ENCODE measurements at places on chromosomes 16 and 17.
A peak's percentile ranks its signal among the peaks of the same experiment; 100 is the strongest.

DNA sequence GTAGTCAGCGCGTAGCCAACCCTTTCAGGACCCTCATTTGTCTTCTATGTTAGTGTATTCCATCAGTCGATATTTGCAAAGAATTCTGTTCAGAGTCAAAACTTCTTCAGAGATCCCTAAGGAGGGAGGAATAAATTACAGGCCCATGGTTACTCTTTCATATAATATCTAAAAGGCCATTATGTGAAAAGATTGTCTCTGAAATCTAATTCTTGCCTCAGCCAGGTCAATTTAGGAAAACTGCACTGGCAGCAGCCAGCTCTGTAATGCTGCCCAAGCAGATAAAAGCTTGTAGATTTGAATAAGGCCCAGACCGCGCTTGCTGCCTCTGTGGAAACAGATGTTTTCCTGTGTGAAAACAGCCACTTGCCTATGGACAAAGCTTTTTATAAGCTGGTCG lies 379.8 kb downstream of the CNTNAP4 start:
- no peak for DNase-seq

- no peak for DNase-seq
These were observed 746 bp upstream of the POLG2 start for GRCh38 chr17:64497565-64498035.

DNA sequence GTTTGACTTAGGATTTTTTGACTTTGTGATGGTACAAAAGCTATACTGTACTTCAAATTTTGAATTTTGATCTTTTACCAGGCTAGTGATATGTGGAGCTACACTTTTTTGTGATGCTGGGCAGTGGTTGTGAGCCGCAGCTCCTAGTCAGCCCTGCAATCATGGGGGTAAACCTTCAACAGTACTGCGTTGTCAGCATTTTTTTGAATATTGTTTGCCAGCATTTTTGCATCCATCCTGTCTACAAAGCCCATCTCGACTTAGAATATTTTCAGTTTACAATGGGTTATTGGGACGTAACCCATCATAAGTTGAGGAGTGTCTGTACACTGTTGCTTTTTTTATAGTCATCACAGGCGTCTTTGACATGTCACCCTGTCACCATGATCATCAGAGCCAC lies 142.0 kb downstream of the SPECC1 start:
- DNase-seq, result no peak

DNA sequence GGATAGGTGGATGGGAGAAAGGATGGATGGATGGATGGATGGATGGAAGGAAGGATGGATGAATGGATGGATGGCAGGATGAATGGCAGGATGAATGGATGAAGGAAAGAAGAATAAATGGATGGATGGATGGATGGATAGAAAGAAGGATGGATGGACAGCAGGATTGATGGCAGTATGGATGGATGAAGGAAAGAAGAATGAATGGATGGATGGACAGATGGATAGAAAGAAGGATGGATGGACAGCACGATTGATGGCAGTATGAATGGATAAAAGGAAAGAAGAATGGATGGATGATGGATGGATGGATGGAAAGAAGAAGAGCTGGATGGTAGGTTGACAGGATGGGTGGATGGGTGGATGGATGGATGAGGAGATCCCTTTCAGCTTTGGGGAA lies 9.2 kb upstream of the MYH10 start:
- DNase-seq, result no peak

- DNase-seq, result no peak
These were observed 12.9 kb downstream of the C17orf58 start for GRCh38 chr17:67983383-67983688.

DNA sequence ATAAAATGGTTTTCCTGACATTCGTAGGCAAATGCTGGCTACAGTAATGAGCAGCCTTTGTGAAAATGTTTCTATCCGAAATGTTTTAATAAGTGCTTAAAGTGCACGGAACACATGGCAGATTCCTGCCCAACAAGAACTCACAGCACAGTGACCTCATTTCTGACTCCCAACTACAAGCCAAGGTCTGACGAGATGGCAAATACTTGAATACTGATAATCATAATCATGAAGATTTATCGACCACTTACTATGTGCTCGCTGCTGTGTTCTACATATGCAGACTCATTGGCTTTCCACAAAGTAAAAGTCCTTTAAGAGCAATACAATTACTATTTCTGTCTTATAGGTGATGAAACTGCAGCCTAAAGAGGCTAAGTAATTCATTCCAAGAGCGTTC lies 238.1 kb upstream of the CDH5 start:
- DNase-seq, result no peak

DNA sequence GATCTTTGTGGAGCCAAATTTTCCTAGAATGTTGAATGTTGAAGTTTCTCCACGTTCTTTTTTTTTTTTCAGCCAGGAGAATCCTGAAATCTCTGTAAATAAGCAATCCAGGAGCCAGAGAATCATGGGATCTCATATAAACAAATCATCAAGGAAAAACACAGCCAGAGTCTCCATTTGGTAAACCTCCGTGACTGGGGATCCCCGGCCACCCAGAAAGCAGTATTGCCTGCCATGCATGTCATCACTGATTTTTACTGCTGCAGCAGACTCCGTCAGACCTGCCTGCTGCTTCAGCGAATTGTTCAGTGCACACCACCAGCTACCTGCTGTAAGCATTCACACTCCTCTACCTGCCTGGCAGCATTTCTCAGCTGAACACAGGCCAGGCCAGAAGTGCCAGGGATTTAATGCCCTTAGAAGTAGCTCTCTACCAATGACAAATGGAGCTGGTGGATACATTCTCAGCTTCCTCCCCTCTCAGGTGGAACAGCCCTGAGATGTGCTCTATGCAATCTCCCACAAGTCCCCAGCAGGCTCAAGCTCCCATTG lies 158.6 kb downstream of the CYLD start:
- DNase-seq, result no peak

DNA sequence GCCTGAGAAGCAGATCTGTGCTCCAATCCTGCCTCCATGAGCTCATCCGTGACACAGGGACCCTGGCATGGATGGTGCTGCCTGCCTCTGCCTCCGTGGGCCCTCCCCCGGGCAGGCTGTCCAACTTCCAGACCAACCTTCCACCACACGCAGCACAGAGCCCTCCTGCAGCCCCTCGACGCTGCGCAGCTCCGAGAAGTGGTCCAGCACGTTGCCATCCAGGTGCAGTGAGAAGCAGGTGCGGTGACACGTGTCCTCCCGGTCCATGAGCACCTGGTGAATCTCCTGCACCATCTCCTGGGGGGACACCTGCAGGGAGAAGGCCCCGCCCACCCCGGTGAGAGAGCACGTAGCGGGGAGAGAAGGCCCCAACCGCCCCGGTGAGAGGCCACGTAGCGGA lies 8.4 kb downstream of the CLUH start:
- DNase-seq, result no peak

- DNase-seq, result no peak
These were observed 292.9 kb upstream of the CA10 start for GRCh38 chr17:52451294-52451861.

GRCh38 chr16:72206299-72206698 lies 34.3 kb upstream of the PMFBP1 start:
- DNase-seq, result no peak

DNA sequence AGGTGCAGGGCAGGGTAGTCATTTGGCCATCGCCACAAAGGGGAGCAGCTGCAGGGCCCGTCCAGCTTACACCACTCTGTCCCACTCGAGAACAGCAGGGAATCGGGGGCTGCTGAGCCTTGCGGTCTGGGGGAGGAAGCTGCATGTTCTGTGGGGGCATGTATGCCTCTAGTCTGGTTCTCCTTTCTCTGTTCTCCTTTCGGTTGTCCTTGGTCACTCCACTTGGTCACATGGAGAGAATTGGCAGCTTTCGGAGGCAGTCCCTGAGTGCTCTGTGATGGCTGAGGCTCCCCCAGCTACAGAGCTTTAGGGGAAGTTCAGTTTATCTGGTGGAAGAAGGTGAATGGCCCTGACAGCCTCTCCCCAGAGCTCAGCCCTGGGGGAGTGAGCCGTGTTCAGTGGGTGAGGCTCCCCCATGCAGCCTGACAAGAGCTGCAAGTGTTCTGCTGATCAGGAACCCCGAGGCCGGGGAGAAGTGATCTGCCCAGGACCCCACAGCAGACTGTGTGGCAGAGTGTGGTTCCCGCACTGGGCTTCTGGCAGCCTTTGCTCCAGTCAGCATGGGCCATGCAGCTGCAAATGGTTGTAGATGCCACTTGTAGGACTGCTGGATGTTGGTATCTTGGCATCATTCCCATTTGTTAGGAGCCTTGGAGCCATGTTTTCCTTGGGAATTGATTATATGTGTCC lies 22.3 kb upstream of the SMPD3 start:
- peak; percentile 30 for DNase-seq

DNA sequence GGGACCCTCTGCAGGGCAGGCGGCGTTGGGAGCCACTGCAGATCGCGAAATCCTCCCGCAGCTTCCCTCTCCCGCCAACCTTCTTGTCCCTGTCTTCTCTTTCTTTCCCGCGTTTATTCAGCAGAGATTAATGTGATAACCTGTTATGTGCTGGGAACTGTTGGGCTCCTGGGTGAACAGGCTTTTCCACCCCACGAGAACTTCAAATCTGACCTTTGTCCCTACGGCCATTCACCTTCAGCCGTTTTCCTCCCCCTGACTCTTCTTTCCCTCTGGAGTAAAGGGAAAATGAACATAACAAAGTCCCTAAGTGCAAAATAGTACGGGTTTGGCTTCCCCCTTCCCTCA lies 15.2 kb upstream of the KPNA2 start:
- no peak for DNase-seq

DNA sequence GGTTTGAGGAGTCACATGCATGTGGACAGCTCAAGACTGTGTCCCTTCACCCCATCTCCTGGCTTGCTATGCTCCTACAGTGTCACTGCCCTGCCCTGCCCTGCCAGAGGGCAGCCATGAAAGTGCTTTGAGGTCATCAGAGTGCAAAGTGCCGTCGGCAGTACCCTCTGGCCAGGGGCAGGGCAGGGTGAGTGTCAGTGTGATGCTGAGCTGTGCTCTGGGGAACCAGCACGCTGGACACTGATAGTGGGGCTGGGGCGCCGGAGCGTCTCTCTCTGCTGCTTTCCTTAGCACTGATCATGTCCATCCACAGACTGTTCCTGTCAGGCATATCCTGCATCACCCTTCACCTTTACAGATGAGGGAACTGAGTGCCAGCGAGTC lies 1.6 kb upstream of the SPATA32 start:
- DNase-seq, result no peak

DNA sequence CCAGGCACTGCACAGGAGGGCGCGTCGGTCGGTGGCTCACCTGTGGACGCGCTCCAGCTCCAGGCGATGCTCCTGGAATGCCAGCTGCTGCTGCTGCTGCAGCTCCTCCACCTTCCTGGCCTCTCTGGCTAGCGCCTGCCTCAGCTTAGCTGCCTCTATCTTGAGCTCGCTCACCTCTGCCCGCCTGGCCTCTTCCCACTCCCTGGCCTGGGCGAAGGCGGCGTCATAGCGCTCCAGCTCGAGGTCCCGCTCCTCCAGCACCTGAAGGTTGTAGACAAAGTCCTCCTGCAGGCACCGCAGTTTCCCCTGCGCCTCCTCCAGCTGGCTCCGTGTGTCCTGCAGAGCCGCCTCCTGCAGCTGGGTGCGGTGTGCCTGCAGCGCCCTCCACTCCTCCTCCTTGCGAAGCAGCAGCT lies 11.1 kb downstream of the CCDC57 start:
- peak; percentile 21 for DNase-seq

- no peak for DNase-seq
These were observed 734 bp downstream of the PGAP3 start for GRCh38 chr17:39687101-39687545.

- no peak for DNase-seq
These were observed 9.6 kb upstream of the RHBDF2 start for GRCh38 chr17:76510831-76511244.

GRCh38 chr16:9199311-9199710 lies 107.9 kb downstream of the HAPSTR1 start:
- no peak for DNase-seq

DNA sequence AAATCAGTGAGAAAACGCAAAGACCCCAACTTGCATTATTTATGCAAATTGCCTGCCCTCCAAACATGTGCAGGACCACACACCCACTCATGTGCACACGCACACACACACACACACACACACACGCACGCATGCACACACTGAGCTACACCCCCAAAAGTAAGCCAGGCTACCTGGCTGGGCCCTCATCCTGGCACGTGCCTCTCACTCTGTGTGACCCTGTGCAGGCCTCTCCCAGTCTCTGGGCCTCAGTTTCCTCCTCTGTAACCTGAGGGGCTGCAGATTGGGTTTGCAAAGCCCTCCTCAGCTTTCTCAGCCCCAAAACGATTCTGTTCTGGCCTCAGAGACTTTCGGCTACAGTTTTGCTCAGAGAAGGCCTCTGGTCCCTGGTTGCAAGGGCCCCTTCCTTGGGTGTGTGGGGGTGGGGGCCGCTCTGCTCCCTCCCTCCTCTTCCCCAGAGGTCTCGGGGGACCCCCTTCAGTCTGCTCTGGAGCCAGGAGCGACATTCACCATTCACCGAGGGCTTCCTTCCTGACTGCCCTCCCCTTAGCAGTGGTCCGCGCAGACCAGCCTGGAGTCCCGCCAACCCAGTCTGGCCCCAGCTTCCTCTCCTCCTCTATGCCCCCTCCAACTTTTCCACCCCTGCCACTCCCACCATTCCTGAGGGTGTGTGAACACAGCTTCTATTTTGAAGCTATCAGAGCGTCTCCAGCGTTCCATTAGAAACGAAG lies 5.4 kb upstream of the PIK3R6 start:
- no peak for DNase-seq

DNA sequence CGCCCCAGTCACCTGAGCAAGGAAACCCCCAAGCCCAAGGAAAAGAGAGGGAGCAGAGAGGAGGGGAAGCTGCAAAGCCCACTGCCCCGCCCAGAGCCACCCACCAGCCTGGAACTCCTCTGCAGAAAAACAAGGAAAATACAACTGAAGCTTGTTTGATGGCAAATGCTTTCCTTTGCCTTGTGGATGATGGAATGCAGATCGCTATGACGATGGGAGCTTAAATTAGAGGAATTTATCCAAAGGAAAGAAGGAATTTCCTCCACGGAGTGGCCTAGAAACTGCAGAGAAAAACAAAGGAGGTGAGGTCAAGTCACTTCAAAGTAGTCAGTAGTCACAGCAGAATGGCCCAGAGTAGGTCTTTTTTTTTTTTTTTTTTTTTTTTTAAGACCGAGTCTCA lies 31.5 kb upstream of the ASGR2 start:
- no peak for DNase-seq

- no peak for DNase-seq
These were observed 69.9 kb downstream of the SRCIN1 start for GRCh38 chr17:38535886-38536285.

DNA sequence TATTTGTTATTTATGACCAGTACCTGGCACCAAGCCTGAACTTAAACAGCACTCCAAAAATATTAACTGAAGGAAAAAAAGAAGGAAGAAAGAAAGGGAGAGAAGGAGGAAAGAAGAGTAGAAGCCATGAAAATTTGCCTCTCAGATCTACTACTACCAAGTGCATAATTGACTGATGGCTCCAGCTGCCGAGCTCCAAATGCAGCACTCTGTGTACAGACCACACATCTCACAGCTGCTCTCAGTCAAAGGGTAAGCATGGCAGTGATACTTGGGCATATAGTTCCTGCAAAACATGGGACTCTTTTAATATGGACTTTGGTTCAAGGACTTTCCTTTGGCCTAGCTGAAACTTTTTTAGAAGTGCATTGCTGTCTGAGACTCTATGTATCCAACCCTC lies 44.0 kb upstream of the NOG start:
- no peak for DNase-seq

Measured in activated naive CD8-positive, alpha-beta T cell treated with anti-CD3 and anti-CD28 coated beads for 36 hours (primary cell).